Prostate gland (tissue), 2 donors: ENCODE measurements at places on chromosomes 11 and 22. TPM values are rescaled to one million over a fixed set of nuclear protein-coding genes. Genes with fewer than 3 reads are reported as not detected.
A peak's percentile ranks its signal among the peaks of the same experiment; 100 is the strongest.

The SLC22A25 gene
- total RNA-seq, result not detected

The MYO7A gene
- total RNA-seq, result 3.1 TPM

DNA sequence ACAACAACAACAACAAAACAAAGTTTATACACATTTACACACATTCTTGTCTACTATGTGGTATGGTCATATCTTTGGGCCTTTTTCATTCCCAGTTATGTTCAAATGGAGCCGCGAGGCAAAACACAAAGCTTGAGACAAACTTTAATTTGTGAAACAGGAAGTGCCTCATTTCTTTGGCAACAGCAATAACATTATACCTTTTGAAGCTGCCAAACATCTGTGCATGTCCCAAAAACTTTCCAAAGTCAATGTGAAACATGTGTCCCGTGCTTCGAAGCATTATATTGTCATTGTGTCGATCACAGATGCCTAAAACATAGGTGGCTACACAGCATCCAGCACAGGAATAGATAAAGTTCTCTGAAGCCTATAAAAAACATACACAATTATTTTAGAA lies 25.0 kb upstream of the RPS13 start:
- H3K36me3 ChIP-seq, result no peaks in the 10 kb centered on the region
- H3K27me3 ChIP-seq, result no peaks in the 10 kb centered on the region
- no peak for DNase-seq
- no peak overlapping the region for H3K27ac ChIP-seq

- no peaks in the 10 kb centered on the region for H3K27me3 ChIP-seq
- DNase-seq, result peak; percentile 32
- peaks cover 14% of the 10 kb centered on the region for H3K4me1 ChIP-seq
- H3K36me3 ChIP-seq, result no peaks in the 10 kb centered on the region
Measured at GRCh38 chr11:64864473-64865285, 13.7 kb downstream of the EHD1 start.

DNA sequence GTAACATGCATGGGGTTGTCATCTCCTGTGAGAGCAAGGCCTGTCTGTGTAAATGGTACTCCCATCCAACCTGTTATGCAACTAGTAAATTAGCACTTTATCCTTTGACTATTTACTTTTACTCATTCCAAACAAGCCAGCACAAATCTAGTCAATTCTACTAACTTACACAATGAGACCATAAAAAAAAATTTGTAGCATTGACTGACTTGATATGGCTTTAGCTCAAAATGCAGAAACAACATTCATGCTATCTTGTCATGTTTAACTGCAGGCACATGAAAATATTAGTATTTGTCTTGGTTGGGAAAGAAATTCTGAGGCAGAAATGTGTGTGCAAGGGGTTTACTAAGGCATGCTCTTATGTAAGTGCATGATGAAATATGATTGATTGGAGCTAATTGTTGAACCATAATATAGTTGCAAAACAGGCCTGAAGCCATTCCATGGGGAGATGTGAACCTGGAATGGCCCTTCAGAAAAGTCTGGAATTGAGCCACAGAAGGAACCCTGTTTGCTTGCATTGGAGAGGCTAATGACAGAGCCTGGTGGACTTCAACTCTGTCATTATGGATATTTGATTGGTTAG lies 2.5 kb downstream of the SLC22A25 start:
- no peaks in the 10 kb centered on the region for H3K4me1 ChIP-seq
- no peak overlapping the region for H3K27ac ChIP-seq
- no peaks in the 10 kb centered on the region for H3K27me3 ChIP-seq
- no peak for DNase-seq
